Cerebellar nuclear complex (tissue), 1 donor: ENCODE measurements at places on chromosomes 6 and 20.

DNA sequence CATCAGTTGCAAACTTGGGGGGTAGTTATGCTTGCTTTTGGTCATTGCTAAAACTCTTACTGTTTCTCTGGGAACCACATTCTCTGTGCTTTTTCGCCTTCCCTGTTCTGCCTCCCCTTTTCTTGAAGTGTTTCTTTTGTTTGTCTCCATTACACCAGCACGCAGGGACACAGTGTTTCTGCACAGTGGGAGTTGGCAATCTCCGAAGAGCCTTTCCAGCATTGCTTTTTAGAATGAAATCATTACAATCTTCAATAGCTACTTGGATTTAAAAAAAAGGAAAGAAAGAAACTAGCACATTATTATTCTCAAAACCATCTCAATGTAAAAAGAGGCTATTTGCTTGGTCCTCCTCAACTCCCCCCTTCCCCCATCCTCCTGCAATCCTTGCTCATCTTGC is 536.7 kb upstream of the MMS22L start:
- no peak for DNase-seq

- no peak for DNase-seq
Measured at GRCh38 chr6:109471105-109471810, 11.8 kb downstream of the ZBTB24 start.

GRCh38 chr6:155646443-155646842 is 190.8 kb upstream of the NOX3 start:
- DNase-seq, result no peak

GRCh38 chr6:73455865-73456629 is 4.0 kb upstream of the CGAS start:
- DNase-seq, result no peak

DNA sequence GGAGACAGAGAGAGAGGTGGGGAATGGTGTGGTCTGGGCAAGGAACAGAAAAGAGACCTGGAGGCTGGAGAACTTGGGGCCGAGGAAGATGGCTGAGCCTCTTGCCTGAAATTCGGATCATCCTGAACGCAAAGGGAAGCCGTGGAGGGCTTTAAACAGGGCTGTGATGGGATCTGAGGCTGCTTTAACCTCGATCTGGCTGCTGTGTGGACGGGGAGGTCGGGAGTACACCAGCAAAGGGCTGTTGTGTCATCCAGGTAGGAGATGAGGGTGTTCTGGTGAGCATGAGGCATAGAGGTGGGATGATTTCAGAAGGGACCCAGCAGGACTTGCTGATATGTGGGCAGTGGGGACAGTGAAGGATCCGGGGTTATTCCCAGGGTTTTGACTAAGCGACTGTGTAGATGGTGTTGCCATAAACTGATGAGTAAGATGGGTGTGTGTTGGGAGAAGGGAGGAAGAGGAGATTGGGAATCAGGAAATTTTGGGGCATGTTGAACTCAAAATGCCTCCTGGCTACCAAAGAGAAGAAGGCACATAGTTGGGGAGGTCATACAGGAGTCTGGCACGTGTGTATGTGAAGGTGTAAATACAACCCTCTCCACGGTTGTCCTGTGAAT is 158.5 kb downstream of the NFATC2 start:
- no peak for DNase-seq

- DNase-seq, result no peak
Measured at GRCh38 chr20:58433759-58434158, 44.7 kb downstream of the VAPB start.

GRCh38 chr6:161796681-161797080 is 522.8 kb upstream of the AGPAT4 start:
- no peak for DNase-seq

DNA sequence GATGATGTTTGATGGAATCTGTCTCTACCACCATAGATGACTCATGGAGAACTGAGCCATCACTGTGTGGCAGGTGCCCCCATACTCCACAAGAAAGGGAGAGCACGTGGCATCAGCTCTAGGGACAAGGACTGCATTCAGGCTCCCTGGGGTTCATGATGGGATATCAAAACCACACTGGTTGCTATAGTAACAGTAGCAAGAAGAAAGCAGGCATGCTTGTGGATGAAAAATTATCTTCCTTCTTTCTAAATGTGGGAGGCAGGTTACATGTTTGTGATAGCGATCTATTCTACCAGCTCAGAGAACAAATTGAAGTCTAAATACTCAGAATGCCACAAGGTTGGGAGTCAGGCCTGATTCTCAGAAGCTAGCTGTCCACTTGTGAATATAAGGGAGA is 224.2 kb downstream of the ARHGAP18 start:
- no peak for DNase-seq

GRCh38 chr20:9068233-9068801 is 570 bp upstream of the PLCB4 start:
- DNase-seq, result no peak

- DNase-seq, result no peak
Measured at GRCh38 chr6:115270953-115271352, 789.7 kb downstream of the FRK start.

- no peak for DNase-seq
Measured at GRCh38 chr20:19658137-19658536, 99.9 kb upstream of the RIN2 start.

GRCh38 chr20:44024820-44025580 is 110.3 kb downstream of the TOX2 start:
- no peak for DNase-seq

GRCh38 chr6:138455746-138456400 is 43.4 kb downstream of the NHSL1 start:
- no peak for DNase-seq

DNA sequence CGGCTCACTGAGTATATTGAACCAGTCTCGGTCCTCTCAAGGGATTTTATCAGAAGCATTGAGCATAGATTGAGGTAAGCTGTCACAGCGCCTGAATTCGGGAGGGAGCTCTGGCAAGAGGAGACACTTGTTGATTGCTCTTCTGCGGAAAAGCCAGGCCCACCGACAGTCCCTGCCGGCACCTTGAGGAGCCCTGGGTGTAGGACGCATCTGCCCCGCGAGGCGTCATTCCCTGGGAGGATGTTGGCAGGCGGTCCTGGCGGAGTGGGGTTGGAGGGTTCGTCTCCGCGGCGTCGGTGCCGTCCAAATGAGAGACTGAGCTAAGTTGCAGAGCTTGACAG is 843 bp downstream of the FBXO9 start:
- DNase-seq, result no peak

DNA sequence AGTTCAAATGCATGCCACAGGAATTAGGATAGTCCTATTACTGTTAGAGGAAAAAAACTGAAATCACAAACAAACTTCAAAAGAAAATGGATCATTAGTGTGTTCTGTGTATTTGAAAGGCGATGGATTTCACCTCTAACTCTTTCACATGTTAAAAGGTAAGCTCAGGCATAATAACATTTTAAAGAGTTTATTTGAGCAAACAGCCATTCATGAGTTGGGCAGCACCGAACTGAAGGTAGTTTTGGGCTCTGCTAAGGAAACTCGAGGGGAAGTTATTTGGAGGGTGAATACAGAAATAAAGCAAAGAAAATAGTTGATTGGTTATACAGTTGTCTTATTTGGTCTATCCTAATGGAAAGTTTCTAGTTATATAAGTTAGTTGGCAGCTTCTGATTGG is 546.5 kb upstream of the POU3F2 start:
- DNase-seq, result no peak

DNA sequence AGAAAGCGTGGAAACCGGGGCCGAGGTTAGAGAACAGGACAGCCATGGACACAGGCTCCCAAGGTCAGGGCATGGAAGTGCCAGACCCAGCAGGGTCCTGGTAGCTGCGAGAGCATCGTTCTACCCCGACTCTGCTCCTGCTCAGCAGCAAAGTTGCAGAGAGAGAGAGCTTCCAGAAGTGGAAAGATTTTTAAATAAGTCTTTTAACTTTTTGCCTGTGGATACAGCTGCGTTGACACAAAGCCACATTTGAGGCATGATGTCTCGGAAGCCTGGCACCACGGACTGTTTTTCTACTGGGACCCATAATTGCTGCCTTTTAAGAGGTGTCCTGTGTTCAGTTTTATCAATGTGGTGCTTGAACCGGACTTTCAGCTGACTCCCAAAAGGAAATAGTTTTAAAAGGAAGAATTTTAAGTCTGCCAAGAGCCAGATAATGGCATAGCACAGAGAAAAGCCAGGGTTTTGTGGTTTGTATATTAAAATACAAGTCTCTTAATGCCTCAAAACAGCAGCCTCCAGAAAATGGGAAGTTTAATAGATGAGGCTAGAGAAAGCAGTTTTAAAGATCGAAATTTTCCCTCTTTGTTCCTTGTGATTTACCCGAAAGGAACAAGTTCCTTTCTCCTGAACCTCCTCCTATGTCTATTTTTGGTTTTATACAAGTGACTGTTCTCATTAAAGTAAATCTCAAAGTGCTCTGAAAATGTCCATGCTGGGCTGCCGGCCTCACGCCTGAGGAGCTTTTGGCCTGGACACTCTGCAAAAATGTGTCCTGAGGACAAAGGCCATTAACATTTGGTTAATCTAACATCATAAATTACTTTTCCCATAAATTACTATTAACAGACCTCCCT is 91.5 kb downstream of the RIN2 start:
- no peak for DNase-seq

DNA sequence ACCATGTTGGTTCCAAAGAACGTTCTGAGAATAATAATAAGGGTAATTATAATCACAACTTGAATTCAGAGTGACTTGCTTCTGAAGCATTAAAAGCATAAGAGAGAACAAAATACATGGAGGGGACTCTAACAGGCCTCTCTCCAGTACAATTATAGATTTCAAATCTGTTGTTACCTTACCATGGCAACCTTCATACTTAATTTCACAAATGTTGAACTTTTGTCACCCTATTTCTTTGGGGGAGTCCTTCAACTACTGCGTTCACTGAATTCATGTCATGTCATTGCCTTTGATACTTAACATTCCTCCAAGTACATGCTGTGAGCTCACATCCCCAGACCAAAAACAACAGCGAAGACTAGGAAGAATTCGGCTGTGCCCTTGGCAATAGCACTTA is 104.0 kb downstream of the MKKS start:
- DNase-seq, result no peak

DNA sequence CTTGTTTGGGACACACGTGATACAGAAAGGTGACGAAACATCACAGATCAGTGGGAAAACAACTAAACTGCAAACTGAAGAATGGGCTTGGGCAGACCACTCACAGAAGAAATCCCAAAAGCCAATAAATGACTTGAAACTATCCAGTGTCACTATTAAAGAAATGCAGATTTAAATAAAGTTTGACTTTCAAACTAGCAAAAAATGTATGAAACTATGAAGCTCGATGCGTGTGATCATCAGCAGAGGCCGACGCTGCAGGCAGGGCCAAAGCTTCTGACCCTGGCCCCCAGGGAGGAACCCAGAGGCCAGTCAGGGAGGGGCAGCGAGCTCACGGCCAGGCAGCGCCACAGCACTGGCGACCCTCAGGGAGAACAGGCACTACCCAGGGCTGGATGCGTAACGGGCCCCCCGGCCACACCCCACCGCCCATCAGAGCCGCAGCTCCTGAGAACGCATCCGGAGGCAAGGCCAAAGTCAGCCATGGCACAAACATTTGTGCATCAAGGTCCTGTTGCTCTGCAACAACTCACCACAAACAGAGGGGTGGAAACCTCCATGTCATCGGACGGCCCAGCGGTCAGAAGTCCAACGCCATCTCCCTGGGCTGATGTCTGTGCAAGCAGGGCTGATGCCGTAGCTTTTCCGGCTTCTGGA is 94.1 kb downstream of the YTHDF1 start:
- DNase-seq, result no peak

GRCh38 chr20:24648919-24649318 is 179.5 kb downstream of the SYNDIG1 start:
- no peak for DNase-seq

DNA sequence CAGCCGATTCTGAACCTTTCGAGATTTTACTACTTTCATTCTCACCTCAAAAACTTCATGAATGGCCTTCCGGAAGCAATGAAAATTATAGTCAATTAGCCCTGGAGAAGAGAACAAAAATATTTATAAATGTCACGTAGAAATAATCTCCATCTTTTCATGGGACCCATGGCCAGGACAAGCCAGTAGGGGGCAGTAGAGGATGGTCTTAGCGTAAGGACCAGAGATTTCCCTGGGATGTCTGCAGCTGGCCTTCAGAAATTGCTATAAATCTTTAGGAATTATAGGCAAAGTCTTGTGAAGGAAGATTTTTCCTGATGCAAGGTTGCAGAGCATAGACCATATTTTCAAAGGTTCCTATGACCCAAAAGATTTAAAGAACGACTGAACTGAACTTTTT is 15.6 kb upstream of the UBE2J1 start:
- DNase-seq, result peak; percentile 31

DNA sequence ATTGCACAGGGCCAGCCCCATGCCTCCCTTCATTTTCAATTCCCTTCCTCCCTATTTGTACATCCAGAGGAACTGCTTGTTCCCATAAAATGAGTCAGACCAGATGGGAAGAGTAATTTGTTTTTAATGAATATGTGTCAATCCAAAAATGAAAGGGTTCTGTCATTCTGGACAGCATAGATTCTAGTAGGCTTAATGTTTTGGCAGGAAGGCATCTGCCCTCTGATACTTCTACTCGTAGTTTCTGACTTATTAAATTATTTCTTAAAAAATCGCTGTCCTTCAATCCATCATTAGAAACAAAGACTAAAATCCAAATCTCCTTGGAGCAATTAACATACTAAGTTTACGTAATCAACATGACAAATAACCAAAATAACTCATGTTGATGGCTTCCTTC is 665.5 kb downstream of the TENT5A start:
- DNase-seq, result no peak

- DNase-seq, result no peak
Measured at GRCh38 chr6:151111670-151112069, 128.1 kb upstream of the AKAP12 start.

DNA sequence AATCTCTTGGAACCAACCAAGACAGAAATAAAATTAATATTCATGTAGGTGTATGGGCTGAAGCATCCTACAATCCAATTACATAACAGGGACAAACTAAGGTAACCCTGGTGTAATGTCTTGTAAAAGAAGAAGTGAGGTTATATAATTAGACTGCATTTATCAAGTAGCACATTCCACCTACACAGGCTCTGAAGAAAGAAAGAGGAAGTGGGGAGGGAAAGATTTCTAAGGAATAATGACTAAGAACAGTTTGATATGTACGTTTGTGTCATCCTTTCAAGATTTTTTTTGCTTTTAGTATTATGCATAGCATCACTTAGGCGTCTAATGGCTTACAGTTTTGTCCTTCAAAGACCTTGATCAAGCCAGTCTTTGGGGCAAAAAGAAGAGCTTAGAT is 139.7 kb downstream of the PLCB1 start:
- DNase-seq, result no peak

GRCh38 chr6:5270093-5270680 is 8.9 kb downstream of the FARS2 start:
- DNase-seq, result no peak

DNA sequence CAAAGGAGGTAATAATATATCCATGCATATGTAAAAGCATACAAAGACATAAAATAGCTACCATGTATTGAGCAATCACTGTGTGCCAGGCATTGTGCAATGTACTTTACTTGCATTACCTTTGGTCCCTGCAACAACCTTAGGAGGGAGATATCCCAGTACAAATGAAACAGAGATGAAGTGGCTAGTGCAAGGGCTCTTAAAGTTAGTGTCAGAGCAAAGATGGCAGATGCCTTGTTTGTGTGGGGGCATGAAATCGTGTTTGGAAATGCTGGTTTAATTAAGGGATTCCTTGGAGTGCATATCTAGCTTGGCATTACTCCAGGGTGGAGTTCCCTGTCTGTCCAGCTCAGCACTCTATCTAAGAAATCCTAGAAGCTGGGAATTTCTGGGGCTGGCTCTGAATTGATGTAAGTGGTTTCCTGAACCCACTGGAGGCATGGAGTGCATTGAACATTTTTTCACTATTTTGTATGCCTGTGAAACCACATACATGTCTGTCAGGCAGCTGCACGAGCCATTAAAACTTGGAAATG is 9.8 kb downstream of the PAQR8 start:
- DNase-seq, result no peak

- peak; percentile 51 for DNase-seq
Measured at GRCh38 chr20:59751075-59751711, 146.9 kb downstream of the PHACTR3 start.
